ENCODE measurements at places on chromosomes 12 and 14.

DNA sequence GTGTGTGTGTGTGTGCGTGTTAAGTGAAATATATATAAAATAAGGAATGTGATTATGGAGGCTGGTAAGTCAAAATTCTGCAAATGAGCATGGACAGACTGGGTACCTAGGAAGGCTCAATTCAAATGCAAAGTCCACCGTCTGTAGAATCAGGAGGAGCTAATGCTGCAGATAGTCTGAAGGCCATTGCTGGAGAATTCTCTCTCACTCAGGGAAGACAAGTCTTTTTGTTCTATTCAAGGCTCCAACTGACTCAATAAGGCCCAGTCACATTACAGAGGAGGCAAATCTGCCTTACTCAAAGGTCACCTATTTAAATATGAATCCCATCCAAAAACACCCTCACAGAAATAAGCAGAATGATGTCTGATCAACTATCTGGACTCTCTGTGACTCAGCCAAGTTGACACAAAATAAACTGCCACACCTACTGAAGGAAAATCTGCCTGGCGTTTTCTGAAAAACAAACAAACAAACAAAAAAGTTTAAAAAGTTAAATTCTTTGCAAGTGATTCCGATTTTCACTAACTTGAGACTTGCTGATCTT, 684 bp upstream of the KLRF2 start:
- DNase-seq = no peak

DNA sequence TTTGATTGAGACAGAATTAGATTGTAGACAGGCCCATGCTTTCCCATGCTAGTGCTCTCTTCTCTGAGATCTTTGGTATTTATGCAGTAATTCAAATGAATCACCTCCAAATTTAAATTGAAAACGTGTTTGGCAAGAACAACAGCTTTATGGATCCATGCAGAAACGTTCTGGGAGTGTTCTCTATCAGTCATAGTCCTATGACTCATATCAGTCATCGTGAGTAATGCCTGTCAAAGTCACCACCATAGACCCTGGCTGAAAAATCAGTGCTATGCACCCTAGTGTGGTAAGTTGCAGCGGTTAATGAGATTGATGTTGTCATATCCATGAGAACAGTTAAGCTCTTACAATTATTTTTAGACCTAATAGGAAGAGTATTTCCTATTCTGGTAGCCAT, 90.1 kb upstream of the FOXG1 start:
- no peak for DNase-seq

DNA sequence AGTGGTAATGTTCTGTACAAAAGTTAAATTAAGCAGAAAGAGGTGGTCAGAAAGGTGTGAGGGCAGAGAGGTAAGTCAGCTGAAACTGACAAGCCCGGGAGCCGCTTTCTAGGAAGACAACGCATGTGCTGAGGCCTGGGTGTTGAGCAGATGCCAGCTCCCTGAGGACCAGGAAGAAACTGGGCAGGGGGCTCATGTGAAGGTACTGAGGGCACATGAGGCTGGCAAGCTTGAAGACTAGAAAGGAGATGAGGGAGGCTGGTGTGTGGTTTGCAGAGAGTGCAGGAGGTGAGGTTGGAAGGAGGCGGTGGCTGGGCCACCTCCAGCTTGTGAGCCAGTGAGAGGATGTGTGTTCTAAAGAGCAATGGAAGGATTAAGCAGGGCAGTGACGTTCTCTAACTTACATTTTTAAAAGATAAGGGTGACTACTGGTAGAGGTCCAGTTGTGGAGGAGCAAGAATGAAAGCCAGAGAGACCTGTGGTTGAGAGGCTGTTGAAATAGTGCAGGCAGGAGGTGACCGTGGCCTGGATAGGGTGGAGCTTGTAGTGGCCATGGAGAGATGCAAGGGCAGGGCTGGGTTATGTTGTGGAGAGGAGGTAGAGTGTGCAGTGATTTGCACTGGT, 29.1 kb downstream of the ZNF664 start:
- DNase-seq = no peak

DNA sequence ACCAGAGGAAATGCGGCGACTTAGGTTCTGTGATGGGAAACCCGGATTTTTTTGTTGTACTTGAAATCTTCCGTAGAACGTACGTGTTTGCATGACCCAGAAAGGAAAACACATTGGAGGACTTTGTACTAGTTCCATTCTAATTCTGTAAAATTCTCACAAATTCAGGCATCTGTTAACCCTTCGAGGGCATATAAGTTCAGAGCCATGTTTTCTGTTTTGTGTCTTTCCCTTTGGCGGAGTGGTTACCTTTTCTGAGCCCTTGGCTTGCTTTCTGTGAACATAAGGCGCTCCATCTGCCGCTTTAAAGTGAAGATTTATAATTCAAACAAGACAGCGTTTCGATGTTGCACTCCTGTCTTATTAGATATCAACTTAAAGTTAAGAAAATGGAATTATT, 34.2 kb downstream of the BICD1 start:
- no peak for DNase-seq

All from stimulated activated CD8-positive, alpha-beta memory T cell treated with anti-CD3 and anti-CD28 coated beads, Interleukin-4, amount 100 ng/mL, for 4 hours (primary cell).